ENCODE measurements at places on chromosomes 1 and 21.

GRCh38 chr1:23099171-23099536 is 69.5 kb downstream of the LUZP1 start:
- no peak for DNase-seq

DNA sequence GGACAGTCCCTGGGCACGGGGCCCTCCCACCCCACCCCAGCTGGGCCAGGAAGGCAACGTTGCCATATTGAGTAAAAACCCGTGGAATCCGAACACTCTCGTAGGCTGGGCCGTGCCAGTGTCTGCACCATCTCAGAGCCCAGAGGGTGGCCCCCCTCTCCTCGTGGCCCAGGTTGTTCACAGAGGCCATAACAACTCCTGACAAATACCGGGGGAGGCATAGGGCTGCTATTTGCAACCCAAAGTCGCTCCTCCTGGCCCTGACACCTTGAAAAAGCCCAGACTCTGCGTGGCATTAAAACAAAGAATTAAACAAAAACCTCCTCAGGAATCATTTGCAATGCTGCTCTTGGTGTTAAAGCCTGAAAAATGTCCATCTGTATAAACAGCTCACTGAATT is 141.4 kb downstream of the CASZ1 start:
- no peak for DNase-seq

DNA sequence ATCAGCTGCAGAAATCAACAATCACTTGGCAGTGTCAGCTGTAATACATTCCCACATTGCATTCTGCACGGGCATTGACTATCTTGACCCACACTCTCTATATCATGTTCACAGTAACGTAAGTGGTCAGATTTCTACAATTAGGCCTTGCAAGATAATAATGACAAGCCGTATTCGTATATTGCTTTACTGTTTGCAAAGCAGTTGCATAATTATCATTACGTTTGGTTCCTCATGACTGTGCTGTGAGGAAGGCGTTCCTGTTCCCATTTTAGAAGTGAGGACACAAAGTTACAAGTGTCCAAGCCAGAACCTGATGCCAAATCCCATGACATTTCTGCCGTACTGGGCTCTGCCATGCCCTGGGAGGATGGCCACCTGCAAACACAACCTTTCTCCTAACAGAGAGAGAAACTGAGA is 53.5 kb upstream of the TARBP1 start:
- DNase-seq, result no peak

DNA sequence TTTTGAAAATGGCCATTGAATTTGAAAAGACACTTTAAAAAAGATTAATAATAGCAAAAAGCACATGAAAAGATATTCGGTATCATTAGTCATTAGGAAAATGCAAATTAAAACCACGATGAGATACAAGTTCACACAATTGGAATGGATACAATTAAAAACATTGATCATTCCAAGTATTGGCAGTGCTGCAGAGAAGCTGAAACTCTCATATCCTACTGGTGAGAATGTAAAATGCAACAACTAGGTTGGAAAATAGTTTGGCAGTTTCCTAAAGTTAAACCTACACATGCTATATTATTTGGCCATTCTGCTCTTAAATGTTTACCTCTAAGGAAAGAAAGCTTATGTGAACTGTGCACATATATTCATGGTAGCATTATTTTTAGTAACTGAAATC is 838.7 kb upstream of the PRMT6 start:
- DNase-seq, result no peak
